Stimulated activated CD4-positive, alpha-beta T cell treated with anti-CD3 and anti-CD28 coated beads, Interleukin-12 subunit alpha, Interleukin-12 subunit beta, amount 100 ng/mL, for 24 hours (primary cell): ENCODE measurements at places on chromosomes 2 and 18.

- DNase-seq: no peak
Measured at GRCh38 chr2:110843496-110843895, 111.1 kb downstream of the ACOXL start.

GRCh38 chr2:42117923-42118753, 51.0 kb upstream of the EML4 start:
- no peak for DNase-seq

DNA sequence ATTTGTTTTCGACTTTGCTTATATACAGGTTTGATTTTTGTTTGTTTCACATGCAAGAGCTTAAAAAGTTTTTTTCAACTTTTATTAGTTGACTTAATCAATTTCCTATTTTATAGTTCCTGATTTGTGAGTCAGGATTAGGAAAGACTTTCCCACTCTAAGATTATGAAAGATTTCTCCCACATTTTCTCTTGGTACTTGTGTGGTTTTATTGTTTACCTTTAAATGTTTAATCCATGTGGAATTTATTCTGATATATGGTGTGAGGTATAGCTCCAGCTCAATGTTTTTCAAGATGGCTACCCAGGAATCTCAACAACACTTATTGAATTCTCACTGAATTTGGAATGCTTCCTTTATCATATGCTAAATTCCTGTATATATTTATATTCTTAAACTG, 117.8 kb upstream of the LGALSL start:
- DNase-seq: no peak

GRCh38 chr18:23391156-23391555, 61.9 kb upstream of the RIOK3 start:
- no peak for DNase-seq

DNA sequence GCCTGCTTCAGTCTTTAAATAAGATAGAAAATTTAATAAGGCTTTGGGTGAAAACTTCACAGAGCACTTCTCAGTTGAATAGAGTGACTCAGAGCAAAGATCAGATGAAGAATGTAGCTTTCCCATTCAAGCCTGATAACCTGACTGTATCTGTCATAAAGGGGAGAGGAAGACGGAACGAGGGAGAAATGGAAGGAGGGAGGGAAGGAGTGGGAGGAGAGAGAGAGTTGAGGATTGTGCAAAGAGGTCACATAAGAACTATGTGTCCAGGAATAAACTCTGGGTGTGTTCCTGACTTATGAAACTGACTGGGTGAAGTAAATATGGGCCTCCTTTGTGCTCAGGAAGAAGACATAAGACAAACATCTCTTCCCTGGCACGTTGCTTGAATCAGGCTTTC, 385.5 kb downstream of the LPIN1 start:
- no peak for DNase-seq
